ENCODE measurements at places on chromosomes 12 and 14.

- no peak for DNase-seq
These were observed 7.8 kb downstream of the PPTC7 start for GRCh38 chr12:110575326-110575725.

GRCh38 chr14:59699442-59699841 is 122.8 kb upstream of the CCDC175 start:
- DNase-seq, result no peak

DNA sequence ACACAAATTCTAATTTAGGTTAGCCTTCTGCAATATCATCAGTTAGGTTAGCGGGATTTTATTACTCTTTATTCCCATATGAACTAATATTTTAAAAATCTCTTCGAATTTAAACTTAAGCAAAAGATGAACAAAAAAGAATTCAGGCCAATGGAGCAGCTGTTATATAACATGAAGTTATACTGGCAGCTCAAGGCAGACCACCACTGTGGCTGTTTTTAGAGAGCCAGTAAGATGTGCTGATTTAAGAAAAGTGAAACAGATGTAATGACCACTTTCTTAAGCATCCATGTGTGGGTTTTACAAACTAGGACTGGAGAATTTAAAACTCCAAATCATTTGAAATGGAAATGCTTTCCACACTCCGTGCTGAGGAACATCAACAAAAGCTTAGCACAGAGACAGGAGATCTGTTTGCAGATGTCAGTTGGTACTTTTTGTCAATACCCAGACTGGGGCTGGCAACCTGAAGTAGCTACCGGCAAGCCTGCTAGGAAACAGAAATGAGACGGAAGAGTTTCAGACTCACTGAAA is 164.9 kb downstream of the TTC7B start:
- DNase-seq, result no peak

DNA sequence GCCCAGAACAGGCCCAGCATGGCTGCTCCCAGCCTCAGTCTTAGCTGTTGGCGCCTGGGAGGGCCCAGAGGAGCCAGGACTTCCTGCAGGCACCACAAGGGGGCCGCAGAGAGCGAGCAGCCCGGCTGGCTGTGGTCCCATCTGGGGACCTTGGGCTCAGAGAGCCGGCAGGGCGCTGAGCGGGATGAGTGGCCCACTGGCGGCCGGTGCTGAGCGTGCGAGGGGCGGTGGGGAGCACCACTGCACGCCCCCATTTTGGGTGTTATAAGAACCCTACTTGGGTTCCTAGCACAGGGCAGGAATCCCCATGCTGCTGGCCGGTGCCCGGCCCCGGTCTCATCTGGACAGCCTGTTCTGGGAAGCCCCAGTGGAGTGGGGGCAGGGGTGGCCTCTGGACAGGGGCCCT is 25.9 kb upstream of the CRIP2 start:
- DNase-seq, result peak; percentile 83

GRCh38 chr14:51092965-51093364 is 1.9 kb downstream of the TRIM9 start:
- DNase-seq, result no peak

GRCh38 chr12:55420307-55420962 is 5.6 kb upstream of the OR6C76 start:
- DNase-seq, result no peak

GRCh38 chr12:128259556-128260070 is 7.4 kb upstream of the TMEM132C start:
- DNase-seq, result no peak

- DNase-seq, result no peak
These were observed 527.7 kb downstream of the SLC16A7 start for GRCh38 chr12:60123557-60123956.

Measured in D721Med (cell line).